T-helper 1 cell (primary cell): ENCODE measurements at places on chromosomes 7 and 10.

DNA sequence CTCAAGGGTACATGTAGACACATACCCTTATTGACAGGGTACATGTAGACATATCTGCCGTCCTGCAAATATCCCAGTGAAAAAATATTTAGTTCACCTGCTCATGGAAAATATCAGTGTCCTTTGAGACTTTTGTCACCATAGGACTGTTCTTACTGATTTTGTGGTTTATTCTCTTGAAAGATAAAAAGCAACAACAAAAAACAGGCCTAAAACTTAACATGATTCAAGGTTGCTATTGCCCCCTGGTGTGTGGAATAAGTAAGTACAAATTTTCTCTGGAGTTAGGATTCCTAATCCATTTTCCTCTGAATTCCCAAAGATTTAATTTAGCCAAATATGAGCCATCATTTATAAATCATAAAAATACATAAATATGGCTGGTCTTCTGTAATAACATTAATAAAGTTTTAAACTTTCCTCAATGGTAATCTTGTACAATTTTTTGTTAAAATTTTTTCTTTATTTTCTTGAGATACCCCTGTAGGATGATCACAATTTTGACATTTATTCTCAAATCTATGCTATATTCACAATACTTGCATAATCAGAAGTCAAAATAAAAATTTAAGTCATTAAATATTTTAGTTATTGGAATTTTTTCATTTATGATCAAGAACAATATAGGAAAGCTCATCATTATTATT, 741.4 kb upstream of the POT1 start:
- no peak for DNase-seq

DNA sequence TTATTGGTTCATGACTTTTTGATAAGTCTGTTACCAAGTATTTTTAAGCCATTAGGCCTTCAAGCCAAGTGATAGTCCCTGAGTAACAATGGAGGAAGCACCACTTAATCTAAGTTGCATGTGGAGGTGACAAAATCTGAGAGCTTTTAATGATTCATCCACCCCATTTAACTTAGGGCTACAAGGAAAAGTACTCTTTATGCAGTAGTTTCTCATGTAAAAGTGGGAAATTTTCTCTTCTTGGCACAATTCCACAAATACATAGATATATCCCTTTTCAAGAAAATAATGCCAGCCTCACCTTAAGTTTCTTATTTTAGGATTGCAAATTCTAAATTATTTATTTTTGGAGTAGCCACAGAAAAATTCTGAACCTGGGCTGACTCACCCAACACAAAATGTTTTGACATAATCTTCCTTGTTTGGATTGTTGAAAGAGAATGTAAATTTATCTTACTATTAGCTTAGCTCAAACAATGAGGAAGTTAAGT, 85.7 kb downstream of the SUGCT start:
- no peak for DNase-seq

DNA sequence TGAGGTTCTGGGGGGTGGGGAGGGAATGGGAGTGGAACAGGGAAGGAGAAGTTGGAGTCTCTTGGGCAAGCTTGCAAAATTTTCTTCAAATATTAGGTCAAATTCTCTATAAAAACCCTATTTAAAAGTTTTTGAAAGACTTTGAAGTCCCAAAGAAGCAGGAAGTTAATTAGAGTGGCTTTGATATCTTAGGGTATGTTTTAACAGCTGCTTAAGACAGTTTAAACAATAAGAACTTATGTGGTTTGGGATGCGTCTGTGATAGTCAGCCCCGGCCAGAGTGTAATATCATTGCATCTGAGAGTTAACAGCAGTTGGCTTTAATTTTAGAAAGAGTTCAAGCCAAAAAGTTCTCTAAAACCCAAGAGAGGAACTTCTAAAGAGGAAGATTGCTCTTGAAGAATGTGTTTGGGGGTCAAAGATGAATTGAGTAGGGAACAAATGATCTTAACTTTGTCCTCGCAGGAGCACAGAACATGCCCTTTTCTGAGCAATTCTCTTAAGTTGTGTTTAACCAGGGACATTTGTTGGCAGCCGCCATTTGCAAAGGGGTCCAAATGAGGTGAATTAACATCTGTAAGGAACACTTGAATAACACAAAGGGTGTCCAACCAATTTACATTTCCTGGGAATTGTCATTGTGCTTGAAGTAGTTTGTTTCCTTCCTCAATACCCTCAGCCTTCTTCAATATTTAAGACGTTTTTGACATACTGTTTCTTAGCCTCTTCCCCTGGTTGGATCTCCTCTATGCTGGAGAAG, 182.4 kb downstream of the PTEN start:
- no peak for DNase-seq

GRCh38 chr10:129646973-129647372, 179.9 kb downstream of the MGMT start:
- DNase-seq: no peak

DNA sequence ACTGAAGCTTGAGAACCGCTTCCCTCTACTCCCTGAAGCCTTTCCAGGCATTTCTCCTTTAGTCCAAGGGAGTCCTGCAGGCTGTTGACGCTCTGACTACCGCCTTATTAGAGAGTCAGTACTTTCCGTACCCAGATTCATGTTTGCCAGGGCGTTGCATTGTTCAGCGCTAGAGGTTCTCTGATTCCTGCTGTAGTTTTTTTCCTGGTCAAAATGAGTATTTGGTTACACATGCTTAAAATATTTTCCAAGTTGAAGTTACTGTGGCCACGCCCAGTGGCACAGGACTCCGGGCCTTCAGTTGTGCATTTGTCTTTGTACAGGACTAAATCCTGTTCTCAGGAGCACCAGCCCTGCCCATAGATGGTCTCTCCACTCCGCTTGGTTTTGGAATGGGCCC, 7.9 kb downstream of the MTURN start:
- no peak for DNase-seq

DNA sequence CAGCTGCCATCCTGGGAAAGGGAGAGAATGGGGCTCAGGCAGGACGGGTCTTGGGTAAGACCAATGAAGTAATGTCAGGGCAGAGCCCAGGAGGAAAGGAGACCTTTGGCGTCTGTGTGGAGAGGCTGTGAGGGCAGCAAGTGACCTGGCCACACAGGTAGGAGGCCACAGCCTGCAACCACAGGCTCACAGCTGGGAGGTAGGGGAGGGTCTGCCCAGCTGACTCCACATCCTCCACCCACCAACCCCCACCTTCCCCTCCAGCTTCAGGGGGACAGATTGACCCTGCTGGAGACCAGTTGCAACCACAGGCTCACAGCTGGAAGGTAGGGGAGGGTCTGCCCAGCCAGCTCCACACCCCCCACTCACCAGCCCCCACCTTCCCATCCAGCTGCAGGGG, 262.2 kb upstream of the TCERG1L start:
- no peak for DNase-seq

- peak; percentile 16 for DNase-seq
Observed at GRCh38 chr10:114042895-114043531, 653 bp upstream of the ADRB1 start.

DNA sequence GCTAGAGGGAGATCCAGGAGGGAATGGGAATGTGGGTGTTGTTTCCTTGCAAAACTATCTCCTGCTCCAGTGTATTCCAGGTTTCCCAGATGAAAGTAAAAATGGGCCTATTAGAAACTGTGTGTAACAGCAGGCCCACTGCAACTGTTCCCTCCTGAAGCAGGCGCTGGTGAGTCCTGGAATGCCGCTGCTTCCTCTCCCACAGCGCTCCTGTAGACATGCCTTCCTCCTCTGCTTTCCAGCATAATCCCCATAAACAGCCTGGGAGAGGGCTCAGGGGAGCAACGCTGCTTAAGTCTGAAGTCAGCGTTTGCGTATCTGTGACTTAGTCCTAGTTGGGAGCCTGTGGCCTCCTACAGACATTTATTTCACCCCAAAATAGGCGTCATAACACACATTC, 551.0 kb upstream of the FOXK1 start:
- no peak for DNase-seq

- DNase-seq: no peak
Observed at GRCh38 chr10:121500701-121501332, 97.4 kb downstream of the FGFR2 start.

- no peak for DNase-seq
Observed at GRCh38 chr7:37987732-37988131, 67.3 kb downstream of the EPDR1 start.

- DNase-seq: no peak
Observed at GRCh38 chr10:129771024-129771423, 193.1 kb downstream of the EBF3 start.

DNA sequence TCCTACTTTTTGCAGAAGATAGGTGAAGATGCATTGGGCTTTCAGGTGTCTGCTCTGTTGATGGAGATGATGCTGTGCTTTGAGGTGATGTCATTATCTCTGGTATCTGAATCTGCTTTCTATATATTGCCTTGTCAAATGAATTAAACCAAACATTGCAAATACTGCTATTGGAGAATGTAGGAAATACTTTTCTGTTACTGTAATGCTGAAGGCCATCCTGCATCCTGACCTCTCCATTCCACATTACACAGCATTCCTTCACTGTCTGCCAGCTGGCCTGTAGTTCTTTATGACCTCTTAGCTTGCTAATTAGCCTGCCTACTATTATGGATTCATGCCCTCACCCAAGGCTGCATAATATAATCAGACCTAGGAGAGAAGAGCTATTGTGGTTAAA, 73.2 kb downstream of the VCL start:
- DNase-seq: no peak
